ENCODE measurements at places on chromosomes 3 and 15. TPM values are rescaled to one million over a fixed set of nuclear protein-coding genes. Genes with fewer than 3 reads are reported as not detected.

Gene SLC2A2
- polyA plus RNA-seq: 0.09 TPM

Gene GPR62
- 0.32 TPM for polyA plus RNA-seq

DNA sequence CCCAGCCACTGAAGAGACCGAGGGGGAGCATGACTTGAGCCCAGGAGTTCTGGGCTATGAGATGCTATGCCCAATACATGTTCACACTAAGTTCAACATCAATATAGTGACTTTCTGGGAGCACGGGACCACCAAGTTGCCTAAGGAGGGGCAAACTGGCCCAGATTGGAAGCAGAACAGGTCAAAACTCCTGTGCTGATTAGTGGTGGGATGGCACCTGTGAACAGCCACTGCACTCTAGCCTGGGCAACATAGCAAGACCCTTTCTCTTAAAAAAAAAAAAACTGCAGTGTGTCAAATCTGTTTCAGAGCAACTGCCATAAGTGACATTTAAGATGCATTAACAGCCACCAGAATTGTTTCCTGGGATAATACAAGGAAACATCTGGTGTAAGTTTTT lies 9.8 kb downstream of the HES1 start:
- no peak for DNase-seq

DNA sequence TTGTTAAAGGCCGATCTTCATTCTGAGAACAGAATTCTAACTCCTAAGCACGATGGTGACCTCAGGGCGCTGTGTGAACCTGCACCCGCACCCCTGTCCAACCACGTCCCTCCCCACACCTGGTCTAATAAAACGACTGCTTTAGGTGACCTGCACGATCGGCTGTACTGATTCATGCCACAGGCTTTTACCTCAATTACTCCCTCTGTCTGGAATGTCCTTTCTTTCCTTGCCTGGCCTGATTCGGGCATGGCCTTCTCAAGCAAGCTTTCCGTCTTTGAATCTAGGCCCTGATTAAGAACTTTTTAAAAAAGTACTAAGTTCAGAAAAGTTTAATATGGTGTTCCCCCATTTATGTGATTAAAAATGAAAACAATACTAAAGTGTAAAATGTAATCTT lies 842 bp upstream of the U2SURP start:
- no peak for DNase-seq

DNA sequence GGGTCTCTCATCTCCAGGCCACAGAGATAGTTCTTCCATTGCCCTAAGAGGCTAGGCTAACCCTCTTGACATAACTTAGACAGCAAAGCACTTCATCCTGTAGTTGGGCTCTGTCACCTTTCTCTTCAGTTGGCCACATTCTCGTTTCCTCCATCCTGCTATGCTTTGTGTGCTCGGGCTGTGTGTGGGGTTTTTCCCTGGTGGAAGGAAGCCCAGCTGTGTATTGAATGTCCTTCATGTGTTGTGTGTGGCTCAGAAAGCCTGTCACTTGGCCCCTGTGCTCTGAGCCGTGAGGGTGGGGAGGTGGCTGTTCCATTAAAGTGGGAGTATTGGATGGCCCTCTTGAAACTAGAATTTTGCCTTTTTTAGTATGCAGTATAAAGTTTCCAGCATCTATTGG lies 8.8 kb upstream of the EXOG start:
- DNase-seq: no peak

All from urinary bladder (tissue), 4 donors.